ENCODE measurements at places on chromosomes 7 and 10. TPM values are rescaled to one million over a fixed set of nuclear protein-coding genes. Genes with fewer than 3 reads are reported as not detected.

DNA sequence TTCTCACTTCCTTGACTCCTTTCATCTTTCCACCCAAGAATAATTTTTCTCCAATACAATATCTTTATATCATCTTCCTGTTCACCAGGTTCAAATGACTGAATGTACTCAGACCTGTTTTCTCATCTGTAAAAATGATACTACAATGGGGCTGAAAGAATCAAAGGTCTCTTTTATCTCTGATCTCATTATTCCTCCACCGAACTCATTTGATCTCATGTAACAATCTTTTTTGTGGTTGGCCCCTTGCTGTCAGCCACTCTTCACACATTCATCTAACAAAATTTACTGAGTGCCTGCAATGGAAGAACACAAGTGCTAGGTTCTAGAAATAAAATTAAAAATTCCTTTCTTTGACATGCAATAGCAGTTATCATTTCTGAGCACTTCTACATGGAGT is 65.0 kb downstream of the GRM8 start:
- no peak for DNase-seq

The IDI2 gene
- total RNA-seq: 0.29 TPM

The TACR2 gene
- 0.46 TPM for total RNA-seq

The KNDC1 gene
- total RNA-seq: 0.41 TPM

The GPR15LG gene
- total RNA-seq: not detected

DNA sequence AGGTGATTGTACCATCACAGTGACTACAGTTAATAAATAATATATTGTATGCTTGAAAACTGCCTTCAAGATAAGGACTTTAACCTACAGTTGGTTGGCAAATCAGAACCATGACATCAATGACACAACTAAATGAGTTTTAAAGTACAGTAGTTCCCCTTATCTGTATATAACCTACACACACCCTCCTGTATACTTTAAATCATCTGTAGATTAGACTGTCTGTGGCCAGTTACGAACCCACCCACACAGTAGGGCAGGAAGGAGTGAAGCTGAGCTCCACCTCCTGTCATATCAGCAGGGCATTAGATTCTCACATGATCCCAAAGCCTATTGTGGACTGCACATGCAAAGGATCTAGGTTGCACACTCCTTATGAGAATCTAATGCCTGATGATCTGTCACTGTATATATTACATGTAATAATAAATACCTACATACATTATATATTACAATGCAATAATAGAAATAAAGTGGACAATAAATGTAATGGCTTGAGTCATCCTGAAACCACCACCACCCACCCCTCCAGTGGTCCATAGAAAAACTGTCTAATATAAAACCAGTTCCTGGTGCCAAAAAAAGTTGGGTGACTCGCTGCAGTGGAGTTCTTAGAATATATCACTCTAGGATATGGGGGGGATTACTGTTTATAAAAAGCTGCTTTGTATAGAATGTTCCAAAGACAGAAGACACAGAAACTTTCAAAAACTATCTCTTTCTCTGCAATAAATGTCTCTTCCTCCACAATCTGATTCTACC is 5.6 kb downstream of the TPK1 start:
- DNase-seq: no peak

Measured in right cardiac atrium (tissue), 5 donors.